ENCODE measurements at places on chromosomes 6 and 20.

- DNase-seq = no peak
Observed at GRCh38 chr6:149212892-149213801, 104.4 kb upstream of the TAB2 start.

- no peak for DNase-seq
Observed at GRCh38 chr6:35585658-35586057, 73.0 kb upstream of the TULP1 start.

GRCh38 chr6:136790411-136791295 is 1.6 kb downstream of the MAP3K5 start:
- no peak for DNase-seq

DNA sequence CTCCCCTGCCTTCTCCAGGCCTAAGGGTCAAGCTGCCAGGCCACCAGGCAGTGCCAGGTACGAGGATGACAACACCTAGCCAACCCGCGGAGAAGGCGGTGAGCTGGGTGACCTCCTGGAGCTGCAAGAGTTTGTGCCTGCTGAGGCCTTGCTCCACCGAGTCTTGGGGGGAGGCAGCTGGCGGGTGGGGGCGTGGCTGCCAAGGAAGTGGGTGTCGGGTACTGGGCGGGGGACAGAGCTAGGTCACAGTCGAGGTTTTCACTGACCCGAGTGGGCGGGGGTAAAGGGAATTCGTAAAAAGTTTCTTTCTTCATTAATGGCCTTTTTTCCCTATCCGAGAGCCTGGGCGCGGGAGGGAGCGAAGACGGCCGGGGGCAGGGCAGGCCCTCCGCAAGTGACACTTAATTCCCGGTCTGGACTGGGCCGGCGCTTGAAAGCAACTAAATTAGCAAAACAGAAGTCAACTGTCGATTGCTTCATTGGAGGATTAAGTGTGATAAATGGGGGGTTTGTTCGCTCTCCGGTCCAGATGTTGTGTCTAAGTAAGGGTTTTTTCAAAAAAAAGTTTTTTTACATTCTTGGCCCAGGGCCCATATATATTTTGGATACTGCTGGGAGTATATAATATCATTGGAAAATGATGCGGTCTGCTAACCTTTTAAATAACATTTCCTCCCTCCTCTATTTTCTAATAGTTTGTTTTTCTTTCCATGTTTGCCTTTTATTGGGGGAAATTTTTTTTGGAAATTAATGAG is 43.1 kb upstream of the FOXP4 start:
- DNase-seq = no peak

DNA sequence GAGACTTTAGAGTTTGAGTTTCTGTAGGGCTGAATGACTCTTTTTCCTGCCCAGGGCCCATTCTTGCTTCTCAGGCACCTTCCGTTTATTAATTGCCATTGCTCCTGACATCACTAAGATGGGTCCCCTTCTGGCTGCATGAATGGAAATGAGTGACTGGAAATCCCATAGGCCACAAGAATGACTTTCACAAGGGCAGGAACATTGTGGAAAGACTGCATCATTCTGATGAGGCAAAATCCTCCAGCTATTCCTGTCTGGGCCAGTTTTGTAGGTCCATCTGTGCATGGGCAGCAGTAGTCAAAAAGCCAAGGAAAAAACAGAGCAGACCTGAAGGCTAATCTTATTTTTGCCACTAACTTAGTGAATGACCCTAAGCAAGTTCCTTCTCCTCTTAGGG is 19.3 kb downstream of the TMEM74B start:
- DNase-seq = no peak

- no peak for DNase-seq
Observed at GRCh38 chr6:43334466-43335095, 26.0 kb upstream of the CRIP3 start.

DNA sequence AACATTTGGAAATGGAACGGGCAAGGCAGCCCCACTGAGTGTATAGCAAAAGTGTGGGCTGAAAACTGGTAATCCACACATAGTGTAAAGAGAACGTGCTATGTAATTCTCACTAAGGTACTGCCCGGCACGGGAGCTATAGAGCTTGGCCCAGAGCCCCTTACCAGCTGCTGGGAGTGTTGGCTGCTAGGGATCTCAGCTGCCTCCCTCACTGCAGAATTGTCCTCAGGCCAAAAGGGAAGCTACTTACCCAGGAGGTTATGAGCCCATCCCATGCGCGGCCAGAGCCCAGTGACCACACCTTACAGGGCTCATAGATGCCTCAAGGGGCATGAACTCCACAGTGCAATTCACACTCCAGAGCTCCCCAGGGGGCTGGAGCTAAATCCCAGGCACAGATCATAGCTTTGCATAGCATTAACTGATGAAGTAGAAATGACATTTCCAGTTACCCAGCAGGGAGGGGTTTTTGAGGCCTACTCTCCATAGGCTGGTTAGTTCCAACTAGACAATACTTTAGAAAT is 56.8 kb downstream of the LINC00237 start:
- DNase-seq = no peak

DNA sequence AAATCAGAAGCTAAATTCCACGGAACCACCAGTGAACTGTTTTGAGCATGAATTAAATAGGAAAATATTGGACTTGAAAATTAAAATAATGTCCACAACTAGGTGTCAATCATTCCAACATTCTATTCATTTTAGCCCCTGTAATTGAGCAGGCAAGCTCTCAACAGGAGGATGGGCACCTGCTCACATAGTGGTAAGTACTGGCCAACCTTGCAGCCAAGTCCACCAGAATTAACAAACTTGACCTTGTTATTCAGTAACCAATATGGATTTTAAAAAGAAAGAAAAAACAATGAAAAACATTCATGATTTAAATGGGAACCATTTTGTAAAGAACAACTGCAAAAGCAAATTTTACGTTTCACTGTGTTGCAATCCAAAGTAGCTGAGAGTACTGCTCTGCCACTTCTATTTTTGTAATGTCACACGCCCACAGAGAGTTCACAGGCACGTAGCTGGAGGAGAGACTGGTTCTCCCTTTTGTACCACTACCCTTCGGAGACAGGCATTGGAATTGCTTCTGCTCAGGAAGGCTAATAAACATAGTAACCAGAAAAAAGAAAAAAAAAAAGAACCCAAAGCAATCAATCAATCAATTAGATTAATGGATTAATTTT is 75.2 kb upstream of the F13A1 start:
- no peak for DNase-seq

DNA sequence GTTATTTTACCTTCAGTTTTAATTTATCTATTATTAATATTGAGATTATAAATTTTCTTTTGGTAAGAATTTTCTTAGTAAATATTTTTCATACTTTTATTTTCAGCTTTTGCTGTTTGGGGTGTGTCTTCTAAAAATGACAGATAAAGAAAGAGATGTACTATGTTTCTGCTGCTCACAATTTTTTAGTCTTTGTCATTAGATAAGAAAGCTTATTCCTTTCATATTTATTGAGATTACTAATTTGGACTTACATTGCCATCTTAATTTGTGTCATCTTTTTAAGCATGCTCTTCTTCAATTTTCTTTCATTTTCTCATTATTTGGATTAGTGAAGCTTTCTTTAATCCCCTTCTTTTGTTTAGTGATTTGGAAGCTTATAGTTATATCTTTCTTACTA is 13.6 kb upstream of the PHACTR2 start:
- no peak for DNase-seq

- no peak for DNase-seq
Observed at GRCh38 chr20:48679599-48679998, 148.2 kb downstream of the PREX1 start.

- DNase-seq = no peak
Observed at GRCh38 chr6:34194772-34195171, 41.9 kb upstream of the HMGA1 start.

DNA sequence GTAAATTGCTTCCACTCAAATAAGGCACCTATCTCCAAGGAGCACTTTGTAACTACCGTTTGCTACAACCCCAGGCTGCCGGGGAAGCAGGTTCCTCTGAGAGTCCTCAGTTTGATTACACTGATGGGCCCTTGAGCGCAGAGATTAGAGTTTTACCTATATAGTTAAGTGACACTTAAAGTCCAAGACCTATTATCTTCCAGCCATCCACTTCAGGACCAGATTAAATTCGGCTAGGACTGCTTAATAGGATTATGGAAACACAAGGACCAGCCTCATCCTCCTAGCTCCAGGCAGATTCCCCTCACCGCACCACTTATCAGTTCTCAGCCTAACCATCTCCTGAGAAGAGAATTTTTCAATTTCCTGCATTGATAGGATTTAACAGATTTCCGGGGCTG is 64.7 kb upstream of the TIAM2 start:
- no peak for DNase-seq

DNA sequence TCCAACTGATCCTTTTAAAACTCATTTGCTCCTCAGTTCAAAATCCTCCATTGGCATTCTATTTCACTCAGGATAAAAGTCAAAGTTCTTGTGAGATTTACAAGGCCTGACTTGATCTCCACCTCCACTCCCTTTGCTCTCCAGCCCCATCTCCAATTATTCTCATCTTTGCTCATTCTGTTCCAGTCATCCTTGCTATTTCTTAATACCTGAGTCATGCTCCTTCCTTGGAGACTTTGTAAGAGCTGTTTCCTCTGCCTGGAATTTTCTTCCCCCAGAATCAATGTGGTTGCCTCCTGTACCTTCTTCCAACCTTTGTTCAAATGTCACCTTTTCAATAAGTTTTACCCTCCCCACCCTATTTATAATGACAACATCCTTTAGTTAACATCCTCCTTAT is 373.5 kb downstream of the HTR1B start:
- DNase-seq = no peak

DNA sequence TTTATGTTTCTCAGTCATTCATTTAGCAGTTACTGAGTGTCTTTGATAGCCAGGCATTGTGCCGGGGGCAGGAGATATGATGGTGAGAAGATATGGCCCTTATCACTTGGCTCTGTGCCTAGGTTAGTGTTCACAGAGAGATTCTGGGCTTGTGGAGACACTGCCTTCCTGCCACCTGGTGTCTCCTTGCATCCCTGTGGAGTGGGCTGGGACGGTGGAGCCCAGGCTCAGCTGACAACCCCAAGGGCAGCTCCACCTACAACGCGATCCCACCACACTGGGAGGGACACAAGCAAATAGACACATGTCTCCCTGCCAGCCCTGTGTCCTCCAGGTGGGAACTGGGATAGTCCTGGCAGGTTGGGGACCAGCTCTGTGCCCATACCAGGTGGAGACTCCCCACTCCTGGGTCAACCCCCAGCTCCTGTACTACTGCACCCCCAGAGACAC is 30.3 kb upstream of the VEGFA start:
- no peak for DNase-seq

GRCh38 chr20:32443386-32443974 is 85.3 kb downstream of the ASXL1 start:
- no peak for DNase-seq

GRCh38 chr20:54585217-54585616 is 109.8 kb downstream of the DOK5 start:
- no peak for DNase-seq

GRCh38 chr6:107976155-107976783 is 18.3 kb upstream of the SEC63 start:
- DNase-seq = no peak

GRCh38 chr20:5150226-5151076 is 23.6 kb downstream of the CDS2 start:
- no peak for DNase-seq

DNA sequence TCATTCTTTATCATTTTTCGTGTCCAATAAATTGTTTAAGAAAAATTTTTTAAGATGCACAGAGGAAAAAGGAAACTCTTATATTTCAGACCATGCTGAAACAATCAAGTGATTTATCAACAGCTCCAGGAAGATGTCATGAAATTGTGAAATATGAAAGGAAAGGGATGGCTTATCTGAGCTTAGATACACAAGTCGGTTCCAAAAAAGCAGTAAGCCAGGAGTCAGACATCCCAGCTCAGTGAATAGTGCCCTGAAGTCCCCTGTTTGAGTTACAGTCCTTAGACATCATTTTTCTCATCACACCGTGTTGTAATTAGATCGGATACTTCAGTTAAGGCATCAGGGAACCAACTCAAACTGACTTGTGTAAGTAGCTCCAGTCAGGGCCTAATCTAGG is 91.0 kb upstream of the SSTR4 start:
- DNase-seq = no peak

DNA sequence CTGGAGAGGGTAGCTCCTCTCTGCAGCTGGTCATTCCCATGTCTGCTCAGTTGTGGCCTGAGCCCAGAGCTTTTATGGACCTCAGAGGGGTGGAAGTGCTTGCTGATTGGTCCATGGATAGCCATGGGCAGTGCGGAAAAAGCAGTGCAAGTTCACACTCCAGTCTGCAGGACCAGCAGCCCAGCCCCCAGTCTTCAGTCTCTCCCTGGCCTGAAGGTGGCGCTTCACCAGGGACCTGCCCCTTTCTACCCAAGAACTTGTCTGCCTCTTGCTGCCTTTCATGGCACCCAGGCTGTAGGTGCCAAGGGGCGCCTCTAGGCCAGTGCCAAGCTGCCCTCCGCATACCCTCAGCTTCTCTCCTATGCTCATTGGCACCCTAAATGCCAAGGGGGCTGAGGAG is 91.0 kb downstream of the TBXT start:
- no peak for DNase-seq

GRCh38 chr6:35209081-35209480 is 4.7 kb upstream of the SCUBE3 start:
- no peak for DNase-seq

DNA sequence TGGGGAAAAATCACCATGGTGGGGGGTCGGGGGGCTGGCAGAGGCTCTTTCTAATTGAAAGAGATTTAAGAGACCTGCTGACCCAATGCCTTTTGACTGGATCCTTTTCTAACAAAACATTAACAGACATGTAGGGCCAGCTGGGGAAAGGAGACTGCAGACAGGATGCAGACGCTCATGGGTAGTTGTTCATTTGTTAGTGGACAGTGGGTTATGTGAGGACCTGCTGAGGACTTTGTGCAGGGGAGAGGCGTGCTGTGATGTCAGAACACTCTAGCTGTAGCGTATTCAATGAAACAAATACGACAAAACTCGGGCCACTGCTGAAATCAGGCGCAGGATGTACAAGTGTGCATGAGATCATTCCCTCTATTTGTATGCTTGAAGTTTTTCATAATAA is 1.2 kb downstream of the IP6K3 start:
- DNase-seq = no peak

GRCh38 chr6:122839906-122840305 is 50.8 kb downstream of the SMPDL3A start:
- no peak for DNase-seq

GRCh38 chr20:32205843-32206759 is 1.4 kb downstream of the PLAGL2 start:
- DNase-seq = no peak

GRCh38 chr20:47720636-47721427 is 64.4 kb downstream of the SULF2 start:
- DNase-seq = no peak

DNA sequence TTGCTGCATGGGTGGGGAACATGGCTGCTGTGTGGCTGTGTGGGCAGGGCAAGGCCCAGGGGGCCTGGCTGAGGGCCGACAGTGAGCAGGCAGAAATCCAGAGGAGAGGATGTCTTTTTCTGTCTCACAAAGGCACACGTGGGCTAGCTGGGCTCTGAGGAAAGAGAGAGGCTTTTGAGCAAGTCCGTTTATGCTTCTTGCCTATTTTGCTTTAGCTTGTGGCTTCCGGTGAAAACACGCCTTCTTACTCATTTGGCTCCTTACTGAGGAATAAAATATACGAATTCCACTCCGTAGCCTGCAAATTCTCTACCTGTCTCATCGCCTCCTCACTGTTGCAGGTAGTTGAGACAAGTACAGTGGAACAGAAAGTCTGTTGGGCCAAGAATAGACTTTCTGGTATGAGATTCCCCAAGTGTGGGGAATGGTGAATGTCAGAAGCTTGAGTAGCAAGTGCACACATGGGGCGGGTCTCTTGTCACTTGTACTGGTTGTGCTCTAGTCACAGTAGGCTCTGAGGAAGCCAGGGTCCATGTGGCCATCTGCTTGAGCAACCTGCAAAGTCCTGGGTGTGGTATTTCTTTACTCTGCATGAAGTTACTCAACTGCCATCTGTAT is 28.4 kb downstream of the WRNIP1 start:
- DNase-seq = no peak

All from NCI-H748 treated with DMSO at 0.1 percent for 48 hours (cell line).